ENCODE measurements at places on chromosomes 6 and 20.

DNA sequence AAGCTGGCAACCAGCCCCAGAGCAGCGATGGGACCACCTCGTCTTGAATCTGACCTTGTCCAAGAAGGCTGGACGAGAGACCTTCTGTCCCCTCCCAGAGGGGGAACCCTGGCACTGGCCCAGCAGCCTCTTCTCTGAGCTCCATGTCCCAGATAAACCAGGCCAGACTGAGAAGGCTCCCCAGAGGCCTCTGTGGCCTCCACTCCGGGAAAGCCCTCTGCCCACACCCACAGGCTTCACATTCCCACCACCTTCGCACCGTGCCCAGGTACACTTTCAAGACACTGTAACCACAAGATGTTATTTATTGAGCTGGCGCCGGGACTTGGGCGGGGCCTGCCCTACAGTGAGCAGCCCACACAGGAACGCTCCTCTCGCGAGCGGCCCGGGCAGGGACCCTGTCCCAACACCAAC lies 33.2 kb downstream of the ADA start:
- DNase-seq, result no peak

GRCh38 chr20:572727-573126 lies 29.1 kb upstream of the CSNK2A1 start:
- no peak for DNase-seq

DNA sequence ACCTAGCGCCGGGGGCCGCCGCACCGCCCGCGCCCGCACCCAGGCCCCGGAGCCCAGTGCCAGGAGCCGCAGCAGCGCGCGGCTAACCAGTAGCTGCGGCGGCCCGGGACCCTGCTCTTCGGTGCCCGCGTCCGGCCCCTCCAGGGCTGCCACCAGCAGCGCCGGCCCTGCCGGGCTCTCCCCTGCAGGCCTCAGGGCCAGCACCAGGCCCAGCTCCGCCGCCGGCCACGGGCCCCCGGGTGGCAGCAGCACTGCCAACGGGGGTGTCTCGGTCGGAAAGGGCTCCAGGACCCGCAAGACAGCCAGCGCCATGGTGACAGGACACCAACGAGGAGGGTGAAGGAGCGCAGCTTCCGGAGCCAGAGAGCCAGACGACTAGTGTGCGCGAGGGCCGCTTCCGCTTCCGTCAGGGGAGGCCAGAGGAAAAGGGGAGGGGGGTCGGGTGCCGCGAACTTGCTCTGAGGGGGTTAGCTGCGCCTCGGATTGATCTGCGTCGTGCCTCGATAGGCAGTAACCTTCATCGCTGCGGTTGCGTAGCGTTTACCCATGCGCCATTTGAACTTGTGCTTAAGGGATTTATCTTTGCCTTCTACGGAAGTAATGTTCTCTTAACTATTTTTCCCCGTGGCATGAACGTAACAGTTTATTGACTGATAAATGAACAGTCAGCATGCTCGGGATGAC lies at the start of gene PEX6:
Gene PEX6 (minus strand): TSS at position 343 of the 684 bp plus-strand sequence. CDS start 31 bp downstream, at position 312.
- DNase-seq, result peak; percentile 89

DNA sequence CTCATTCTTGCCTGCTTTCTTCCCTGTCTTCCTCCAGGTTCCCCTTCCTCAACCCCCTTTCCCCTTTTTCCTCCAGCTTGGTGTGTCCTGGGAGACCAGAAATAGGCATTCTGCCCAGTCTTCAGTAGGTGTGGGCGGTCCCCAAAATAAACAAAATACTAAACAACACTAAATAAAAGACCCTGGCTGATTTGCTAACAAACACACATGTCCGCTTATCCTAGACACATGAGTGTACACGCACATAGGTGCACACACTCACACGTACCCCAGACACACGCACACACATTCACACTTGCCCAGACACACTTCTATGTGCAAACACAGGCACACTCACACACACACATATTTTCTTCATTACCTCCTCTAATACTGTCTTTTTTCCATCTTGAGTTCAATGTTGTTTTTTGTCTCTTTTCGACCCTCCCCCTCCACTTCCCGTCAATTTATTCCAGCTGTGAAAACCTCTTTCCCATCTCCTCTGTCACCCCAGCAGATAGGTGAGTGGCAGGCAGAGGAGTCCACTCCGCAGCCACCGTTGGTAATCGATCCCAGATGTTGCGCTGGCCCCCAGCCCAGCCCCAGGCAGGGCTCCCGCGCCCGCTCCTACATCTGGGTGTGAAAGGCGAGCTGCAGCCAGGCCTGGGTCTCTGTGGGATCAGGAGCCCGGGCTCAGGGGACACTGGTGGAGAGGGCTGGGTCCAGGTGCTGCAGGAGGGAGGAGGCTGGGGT lies 56.9 kb upstream of the FOXP4 start:
- DNase-seq, result no peak

DNA sequence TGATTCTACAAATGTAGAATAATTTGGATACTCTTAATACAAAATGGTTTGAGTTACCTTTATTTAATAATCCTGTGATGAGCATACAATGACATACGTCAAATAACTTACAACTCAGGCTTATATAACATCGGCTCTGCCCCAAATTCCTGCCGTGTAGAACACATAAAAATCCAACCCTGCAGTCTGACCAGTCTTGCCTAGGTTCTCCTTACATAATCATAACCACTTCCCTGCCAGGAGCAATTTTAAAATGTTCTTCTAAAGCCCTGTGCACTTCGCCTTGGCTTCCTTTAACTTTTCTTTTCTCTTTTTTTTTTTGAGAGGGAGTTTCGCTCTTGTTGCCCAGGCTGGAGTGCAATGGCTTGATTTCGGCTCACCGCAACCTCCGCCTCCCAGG lies 16.2 kb upstream of the IER3 start:
- no peak for DNase-seq

- DNase-seq, result no peak
Measured at GRCh38 chr20:64101731-64102621, 5.4 kb downstream of the NPBWR2 start.

DNA sequence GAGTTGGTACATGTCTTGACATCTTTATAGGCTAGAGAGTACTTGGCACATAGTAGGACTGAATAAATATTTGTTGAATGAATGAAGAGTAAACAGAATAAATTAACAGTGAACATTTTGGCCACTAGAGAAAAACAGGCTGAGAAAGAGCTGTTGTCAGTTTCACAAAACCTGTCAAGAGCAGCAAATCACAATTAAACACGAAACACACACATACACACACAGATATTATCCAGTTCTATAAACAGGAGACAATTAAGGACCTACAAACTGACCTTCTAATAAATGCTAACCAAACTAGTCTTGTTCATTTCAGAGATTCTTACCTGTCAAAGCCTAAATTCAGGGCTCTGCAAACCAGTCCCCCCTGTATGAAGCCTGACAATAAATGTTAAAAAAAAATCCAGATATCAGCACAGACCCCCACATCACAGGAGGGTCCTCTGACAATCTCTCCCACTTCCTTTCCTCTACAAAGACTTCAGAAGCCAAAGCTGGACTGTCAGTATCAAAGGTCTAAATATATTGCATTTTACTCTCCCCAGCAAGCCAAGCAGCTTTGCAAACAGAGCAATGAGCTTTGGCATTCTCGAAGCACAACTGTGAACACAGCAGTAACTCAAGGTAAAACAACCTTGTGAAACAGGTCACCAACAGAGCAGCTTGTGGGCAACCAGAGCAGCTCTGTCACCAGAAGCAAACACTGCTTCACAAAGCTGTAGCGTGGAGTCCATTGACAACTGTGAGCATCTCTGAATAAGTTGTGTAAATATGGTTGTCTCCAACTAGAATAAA lies 229.9 kb downstream of the TBXT start:
- no peak for DNase-seq

DNA sequence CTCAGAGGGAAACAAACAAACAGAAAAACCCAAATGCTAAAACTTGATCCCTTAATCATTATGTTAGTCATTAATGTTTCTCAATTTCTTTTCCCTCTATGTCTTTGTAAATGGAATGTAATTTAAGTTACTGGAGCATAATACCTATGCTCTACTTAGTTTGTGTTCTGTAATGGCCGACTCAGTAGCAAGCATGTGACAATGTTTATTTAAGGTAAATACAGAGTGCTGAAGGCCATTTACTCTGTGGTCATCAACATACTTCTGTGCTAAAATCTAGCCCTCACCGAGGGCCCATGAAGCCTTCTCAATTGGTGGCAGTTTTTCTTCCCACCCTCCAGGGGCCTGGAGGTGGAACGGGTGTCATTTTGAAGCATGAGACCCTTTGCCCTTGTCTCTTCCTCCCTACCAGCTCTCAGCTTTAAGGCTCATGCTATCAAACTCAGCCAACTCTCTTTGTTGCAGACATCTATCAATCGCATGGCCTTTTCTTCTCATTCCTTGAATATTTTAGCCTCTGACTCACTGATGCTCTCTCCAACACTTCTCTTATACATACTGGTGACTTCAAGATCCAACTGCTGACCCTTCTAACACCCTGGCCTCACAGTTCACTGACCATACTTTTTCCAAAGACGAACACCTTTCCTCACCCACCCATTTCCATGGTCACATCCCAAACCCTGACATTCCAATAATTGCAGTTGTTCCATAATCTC lies 48.2 kb downstream of the STX7 start:
- no peak for DNase-seq

Data from activated CD8-positive, alpha-beta memory T cell treated with anti-CD3 and anti-CD28 coated beads for 1 hour (primary cell).